ENCODE measurements at places on chromosomes 6 and 20. TPM values are rescaled to one million over a fixed set of nuclear protein-coding genes. Genes with fewer than 3 reads are reported as not detected.

GRCh38 chr6:89034586-89035251, 45.8 kb upstream of the PNRC1 start:
- DNase-seq = no peak

DNA sequence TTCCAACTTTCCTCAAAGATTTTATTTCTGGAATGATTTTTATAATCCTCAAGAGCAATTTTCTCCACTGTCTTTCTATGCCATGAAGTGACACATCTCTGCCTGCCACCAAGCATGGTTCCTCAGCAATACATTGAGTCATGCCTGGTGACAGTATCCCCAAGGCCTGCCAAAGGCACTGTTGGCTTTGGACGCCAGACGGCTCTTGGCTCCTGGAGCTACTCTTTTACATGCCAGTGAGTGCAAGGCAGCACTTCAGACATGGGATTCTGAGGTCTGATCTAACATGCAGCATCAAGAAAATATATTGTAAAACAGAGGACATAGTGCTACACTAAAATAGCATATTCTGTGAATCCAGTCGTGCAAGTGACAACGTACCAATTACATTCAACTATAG, 20.1 kb upstream of the PLEKHG1 start:
- no peak for DNase-seq

DNA sequence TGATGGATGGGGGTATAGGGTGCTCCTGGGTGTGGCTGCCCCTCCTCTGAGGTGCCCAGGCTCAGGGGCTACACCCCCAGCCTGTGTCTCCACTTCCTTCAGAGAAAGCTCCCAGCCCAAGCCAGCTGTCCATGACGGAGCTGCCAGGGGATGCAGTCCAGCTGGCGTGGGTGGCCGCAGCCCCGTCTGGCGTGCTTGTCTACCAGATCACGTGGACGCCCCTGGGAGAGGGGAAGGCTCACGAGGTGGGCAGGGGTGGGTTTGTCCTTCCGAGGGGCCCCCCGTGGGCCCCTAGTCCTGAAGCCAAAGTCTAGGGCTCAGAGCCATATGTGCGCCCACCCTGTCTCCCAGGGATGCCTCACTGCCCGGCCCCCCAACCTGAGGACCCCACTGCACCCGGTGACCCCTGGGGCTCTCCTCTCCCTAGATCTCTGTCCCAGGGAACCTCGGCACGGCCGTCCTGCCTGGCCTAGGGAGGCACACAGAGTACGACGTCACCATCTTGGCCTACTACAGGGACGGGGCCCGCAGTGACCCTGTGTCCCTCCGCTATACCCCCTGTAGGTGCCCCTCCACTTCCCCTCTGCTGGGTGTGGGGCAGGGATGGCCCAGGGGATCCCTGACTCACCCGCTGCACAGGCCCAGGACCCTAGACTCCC, 19.8 kb downstream of the COL20A1 start:
- no peak for DNase-seq

- DNase-seq = peak; percentile 35
Measured at GRCh38 chr6:28597217-28597835, 71.6 kb downstream of the GPX5 start.

BHLHE23 gene
- total RNA-seq = not detected

GRCh38 chr20:23270382-23270911, 80.1 kb upstream of the NXT1 start:
- DNase-seq = peak; percentile 56

DNA sequence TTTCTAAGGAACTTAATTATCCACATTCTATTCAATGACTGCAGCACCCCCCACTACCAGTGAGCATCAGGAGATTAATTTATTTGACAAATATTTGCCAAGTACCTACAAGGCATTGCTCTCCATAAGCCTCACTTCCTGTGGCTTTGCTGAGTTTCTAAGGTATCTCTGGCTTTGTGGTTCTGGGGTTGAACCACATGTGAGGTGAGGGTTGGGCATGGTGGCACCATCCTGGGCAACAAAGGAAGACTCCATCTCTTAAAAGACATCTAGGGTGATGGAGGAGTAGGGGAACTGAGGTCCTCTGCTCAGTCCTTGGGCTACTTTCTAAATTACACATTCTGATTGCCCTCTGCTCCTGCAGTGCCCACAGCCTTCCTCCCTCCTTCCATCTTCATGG, 25.5 kb upstream of the WFDC2 start:
- DNase-seq = no peak

GRCh38 chr6:111583986-111584385, 21.7 kb downstream of the TRAF3IP2 start:
- DNase-seq = no peak

DNA sequence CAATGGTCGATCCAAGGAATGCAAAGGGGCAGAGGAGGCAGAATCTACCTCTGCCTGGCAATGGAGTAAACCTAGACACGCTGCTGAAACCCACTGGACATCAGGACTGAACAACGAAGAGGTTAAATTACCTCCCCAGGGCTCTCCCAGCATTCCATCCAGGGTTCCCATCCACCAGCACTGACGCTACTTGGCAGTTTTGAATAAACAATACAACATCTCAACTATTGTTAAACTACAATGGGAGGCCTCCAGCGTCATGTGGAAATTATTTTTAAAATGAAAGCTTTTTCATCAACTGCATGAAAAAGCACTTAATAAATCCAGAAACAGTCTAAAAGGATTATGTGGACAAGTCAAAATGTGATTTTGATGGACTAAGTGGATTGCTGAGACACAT, 96.8 kb upstream of the NHSL1 start:
- no peak for DNase-seq

BACH2 gene
- 4.3 TPM for total RNA-seq

DNA sequence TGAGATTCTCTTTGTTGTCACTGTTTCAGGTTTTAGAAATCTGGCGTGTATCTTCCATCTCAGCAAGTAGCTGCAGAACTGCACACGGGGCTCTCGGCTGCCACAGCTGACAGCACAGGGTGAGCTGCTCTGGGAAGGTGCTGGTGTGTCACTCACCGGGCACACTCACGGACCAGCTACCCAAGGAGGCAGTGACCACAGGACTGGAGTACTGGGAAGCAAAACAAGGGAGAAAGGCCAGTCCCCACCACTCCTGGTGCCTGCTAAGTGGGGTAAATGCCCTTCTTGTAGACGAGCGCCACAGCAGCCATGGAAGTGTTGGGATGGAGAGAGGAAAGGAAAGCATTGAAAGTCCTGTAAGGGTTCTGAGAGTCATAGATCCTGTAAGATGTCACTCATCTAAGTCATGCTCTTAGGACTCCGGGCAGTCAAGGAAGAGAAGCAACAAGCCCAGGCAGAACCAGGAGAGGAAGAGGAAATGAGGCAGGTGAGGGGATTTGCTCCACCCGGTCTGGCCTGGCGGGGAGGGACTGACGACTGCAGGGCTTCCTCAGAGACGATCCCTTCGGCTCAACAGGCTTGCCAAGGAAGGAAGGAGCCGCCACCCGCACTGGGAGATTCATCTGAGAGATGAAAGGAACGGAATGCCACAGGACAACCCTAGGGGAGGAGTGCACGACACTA, 48.1 kb downstream of the PRDM1 start:
- DNase-seq = no peak

AGER gene
- 0.39 TPM for total RNA-seq

LPA gene
- total RNA-seq = not detected

- peak; percentile 39 for DNase-seq
Measured at GRCh38 chr6:134577998-134578397, 260.1 kb upstream of the SGK1 start.

DNA sequence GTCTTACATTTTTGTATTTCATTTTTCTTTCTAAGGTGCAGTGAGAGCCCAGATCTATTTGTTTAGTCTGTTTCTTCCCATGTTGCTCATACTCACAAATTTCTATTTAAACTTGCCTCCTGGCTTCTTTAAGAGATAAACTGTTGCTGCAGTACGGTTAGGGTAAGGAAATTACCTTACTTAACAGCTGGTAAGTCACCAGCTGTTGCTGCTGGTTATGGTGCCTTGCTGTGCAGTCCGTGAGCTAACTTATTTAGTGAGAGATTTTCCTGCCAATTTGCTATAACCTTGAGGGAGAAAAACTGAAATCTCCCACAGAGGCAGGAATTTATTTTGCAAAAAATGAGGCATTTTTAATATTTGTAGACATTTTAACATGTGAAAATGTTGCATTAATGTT, 261.0 kb downstream of the UST start:
- DNase-seq = no peak

HLA-E gene
- 1,088 TPM for total RNA-seq

DNA sequence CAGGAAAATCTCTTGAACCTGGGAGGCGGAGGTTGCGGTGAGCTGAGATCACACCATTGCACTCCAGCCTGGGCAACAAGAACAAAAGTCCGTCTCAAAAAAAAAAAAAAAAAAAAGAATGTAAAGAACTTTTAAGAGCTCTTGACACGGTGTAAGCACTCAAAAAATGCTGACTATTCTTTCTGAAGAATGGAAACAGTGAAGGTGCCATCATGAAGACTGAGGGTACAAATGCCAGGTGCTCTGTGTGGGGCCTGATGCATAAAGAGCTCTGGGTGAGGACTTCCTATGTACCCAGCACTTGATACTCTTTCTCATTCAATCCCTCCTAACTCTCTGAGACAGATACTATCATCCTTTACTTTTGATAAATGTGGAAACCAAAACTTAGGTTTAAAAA, 45.0 kb upstream of the ENPP5 start:
- DNase-seq = no peak

GRCh38 chr6:122059918-122060317, 339.5 kb upstream of the HSF2 start:
- no peak for DNase-seq

- DNase-seq = no peak
Measured at GRCh38 chr6:6534399-6534798, 54.1 kb upstream of the LY86 start.

- no peak for DNase-seq
Measured at GRCh38 chr20:1094751-1095150, 23.7 kb upstream of the PSMF1 start.

- DNase-seq = no peak
Measured at GRCh38 chr6:18214003-18214402, 50.3 kb downstream of the DEK start.

DNA sequence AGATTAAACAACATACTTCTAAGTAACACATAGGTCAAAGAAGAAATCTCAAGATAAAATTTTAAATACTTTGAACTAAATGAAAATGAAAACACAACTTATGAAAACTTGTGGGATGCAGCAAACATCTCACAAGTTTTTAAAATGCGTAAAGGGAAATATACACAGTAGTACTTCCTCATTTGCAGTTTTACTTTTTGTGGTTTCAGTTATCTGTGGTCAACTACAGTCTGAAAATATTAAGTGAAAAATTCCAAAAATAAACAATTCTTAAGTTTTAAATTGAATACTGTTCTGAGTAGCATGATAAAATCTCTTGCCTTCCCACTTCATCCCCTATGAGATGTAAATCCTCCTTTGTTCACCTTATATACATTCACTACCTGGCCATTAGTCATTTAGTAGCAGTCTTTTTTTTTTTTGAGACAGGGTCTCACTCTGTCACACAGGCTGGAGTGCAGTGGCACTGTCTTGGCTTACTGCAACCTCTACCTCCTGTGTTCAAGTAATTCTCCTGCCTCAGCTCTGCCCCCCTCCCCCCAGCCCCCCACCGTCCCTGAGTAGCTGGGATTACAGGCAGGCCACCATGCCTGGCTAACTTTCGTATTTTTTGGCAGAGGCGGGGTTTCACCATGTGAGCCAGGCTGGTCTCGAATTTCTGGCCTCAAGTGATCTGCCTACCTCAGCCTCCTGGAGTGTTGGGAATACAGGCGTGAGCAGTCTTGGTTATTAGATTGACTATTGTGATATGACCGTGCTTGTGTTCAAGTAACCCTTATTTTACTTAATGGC, 154.6 kb upstream of the AHI1 start:
- no peak for DNase-seq

SYCP2L gene
- total RNA-seq = not detected

- no peak for DNase-seq
Measured at GRCh38 chr6:156485150-156485549, 292.0 kb upstream of the ARID1B start.

DNA sequence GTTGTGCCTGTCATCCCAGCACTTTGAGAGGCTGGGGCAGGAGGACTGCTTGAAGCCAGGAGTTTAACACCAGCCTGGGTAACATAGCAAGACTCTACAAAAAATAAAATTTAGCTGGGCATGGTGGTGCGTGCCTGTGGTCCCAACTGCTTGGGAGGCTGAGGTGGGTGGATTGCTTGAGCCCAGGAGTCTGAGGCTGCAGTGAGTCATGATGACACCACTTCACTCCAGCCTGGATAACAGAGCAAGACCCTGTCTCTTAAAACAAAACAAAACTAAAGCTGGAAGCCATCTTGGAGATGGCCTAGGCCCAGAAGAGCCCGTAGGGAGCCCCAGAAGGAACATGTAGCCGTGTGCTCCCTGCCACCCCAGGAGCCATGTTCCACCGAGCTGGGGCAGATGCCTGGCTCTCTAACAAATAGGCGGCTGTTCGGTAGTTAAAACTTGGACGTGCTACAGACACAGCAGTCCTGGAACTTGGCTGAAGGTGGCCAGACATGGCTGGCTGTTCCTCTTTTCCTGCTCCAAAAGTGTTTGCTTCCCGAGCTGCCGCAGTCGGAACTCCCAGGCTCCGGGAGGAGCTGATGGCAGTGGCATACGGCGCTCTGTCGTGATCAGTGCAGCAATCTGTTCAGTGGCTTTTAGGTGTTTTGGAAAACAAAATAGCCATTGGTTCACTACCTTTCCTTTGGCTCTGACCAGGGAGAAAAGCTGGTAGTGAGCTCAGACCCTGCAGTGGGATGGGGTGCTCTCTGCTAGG, 37.0 kb downstream of the DYNLT1 start:
- DNase-seq = no peak

DNA sequence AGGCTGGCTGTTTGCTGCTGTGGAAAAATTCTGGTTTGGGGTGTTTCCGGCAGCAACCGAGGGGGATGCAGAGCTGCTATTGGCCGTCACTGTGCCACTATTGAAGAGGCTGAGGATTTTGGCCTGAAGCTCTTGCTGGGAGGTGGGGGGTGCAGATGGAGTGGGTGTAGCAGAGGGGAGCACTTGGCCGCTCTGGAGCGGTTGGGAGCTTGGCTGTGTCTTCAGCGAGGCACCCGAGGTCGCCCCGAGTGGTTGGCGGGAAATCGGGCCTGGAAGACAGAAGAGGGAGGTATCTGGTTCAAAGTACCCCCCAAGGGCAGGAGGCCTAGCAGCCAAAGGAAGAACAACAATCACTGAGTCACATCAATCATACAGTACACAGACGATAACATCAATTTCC, 27.1 kb downstream of the NCOA5 start:
- DNase-seq = no peak

FRK gene
- 0.13 TPM for total RNA-seq

DNA sequence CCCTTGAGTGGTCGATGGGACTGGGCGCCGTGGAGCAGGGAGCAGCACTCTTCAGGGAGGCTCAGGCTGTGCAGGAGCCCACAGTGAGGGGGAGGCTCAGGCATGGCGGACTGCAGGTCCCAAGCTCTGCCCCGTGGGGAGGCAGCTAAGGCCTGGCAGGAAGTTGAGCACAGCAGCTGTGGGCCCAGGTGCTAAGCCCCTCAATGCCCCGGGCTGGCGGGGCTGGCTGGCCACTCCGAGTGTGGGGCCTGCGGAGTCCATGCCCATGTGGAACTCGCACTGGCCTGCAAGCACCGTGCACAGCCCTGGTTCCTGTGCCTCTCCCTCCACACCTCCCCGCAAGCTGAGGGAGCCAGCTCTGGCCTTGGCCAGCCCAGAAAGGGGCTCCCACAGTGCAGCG, 948.4 kb upstream of the EYS start:
- no peak for DNase-seq
